ENCODE measurements at places on chromosomes 5 and 9.

- DNase-seq = no peak
Measured at GRCh38 chr5:17430241-17430640, 67.8 kb upstream of the TAF11L2 start.

DNA sequence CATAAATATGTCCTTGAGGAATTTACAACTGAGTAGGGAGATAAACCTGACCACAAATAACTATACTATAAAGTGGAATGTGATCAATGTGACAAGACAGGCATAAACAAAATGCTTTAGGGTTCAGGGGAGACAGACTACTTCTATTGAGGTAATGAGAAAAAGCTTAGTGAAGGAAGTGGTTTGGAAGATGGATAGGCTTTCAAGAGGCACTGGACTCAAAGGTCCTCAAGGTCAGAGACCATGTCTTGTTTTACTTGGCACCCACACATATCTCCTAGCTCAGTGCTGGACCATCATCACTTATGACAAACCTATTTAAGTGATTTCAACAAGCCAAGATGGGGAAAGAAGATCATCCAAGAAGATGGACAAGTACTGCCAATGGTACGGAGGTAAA is 257.8 kb downstream of the BNC2 start:
- peak; percentile 40 for DNase-seq

- no peak for DNase-seq
Measured at GRCh38 chr5:103487822-103488493, 74.6 kb downstream of the NUDT12 start.

DNA sequence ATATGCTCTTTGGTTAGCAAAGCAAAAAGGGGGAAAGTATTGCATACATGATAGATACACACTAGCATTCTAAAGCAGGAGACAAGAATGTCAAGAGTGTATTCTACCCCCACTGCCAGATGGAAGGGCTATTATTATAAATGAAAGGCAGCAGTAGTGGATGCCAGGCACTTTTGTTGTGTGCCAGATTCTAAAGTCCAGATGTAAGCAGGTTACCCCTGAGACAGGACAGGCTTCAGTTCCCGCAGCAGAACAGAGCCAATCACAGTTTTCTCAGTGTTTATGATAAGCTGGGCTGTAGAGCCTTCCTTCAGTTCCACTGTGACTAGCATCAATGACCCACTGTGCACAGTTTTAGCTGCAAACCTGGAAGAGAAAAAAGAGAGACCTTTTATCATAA is 226.6 kb upstream of the TBCA start:
- DNase-seq = no peak

DNA sequence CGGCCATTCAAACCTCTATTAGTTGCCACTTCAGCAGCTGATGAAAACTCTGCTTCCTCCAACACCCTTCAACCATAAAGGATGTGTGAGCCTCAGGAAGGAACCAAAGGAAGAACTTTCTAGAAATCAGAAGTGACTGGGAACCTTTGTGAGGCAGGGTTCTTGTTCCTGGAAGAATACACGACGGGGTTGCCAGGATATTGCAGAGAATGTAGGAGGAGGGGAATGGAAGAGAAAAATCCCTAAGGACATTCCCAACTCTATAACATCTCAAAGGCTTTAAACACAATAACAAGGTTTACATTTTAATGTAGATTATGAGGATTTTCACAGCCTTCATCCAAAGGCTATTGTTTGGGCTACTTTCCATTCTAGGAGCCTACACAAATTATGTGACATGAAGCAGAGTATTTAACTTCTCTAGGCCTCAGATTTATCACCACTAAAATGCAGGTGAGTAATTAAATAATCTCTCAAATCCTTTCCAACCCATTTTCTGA is 147.7 kb downstream of the GLIS3 start:
- DNase-seq = no peak

- DNase-seq = no peak
Measured at GRCh38 chr9:117703537-117703936, 666 bp upstream of the TLR4 start.

Measured in skeletal muscle cell (primary cell).